Upper lobe of left lung (tissue), 6 donors: ENCODE measurements at places on chromosomes 3 and 15. TPM values are rescaled to one million over a fixed set of nuclear protein-coding genes. Genes with fewer than 3 reads are reported as not detected.

GRCh38 chr3:107621465-107621864, 98.7 kb downstream of the BBX start:
- no peak for DNase-seq

- no peak for DNase-seq
Measured at GRCh38 chr15:44468709-44469385, 41.4 kb downstream of the CTDSPL2 start.

- no peak for DNase-seq
Measured at GRCh38 chr3:19250959-19251610, 102.8 kb downstream of the KCNH8 start.

DNA sequence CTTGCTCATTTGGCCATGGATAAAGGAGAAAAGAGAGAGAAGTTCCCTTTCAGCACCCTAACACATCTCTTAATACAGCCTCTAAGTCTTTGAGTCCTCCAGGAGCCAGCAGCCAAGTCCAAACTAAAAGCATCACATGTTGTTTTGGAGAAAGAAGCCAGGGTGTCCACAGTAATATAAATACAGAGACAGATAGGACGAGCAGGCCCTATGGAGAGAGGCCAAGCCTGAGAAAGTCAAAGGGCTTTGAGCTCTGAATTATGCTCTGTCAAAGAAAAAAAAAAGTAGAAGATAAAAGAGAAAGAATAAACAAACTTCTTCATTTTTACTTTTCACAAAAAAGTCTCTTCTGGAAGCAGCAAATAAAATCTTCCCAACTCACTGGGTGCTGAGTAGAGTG, 92.4 kb upstream of the THBS1 start:
- DNase-seq = no peak

The SEMA5B gene
- total RNA-seq = not detected

The SENP8 gene
- 0.91 TPM for total RNA-seq

- DNase-seq = no peak
Measured at GRCh38 chr3:170360466-170360865, 3.0 kb downstream of the SKIL start.

GRCh38 chr3:49618412-49618811, 55.7 kb upstream of the APEH start:
- DNase-seq = no peak

DNA sequence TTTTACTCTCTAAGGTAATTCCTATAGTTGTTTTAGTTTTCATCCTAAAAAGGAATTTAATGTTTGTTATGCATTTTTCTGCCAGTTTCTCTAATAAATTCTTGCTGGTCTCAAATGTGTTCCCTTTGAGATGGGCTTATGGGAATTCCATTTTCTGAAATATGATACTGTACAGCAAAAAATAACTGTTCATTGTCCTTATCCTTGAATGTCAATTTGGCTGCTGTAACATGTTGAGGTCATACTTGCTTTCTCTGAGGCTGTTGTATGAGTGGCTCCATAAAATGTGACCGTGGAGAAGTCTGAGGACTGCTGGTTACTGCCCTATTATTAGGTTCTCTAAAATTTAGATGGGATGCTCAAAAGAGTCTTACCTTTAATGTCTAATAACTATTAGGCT, 266.5 kb downstream of the ADAMTS17 start:
- DNase-seq = no peak

The KCNAB1 gene
- 3.1 TPM for total RNA-seq

The FOXP1 gene
- 103 TPM for total RNA-seq

DNA sequence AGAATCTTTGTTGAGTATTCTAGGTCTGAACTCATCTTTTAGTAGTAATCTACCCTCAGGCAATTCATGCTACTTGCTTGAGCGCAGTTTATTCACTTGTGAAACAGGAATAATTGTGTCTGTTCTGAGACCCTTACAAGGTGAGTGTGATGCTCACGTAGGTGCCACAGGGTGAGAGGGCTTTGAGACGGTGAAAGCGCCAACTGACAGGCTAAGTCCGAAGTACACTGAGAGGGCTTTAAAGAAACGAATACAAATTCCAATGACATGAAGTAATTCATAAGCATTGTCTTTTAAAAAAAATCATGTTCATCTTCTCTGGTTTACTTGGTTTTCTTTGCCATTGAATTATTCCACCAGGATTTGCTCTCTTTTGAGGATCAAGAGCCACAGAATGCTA, 393.7 kb upstream of the RGMA start:
- no peak for DNase-seq

- DNase-seq = no peak
Measured at GRCh38 chr3:66938338-66938963, 59.7 kb upstream of the KBTBD8 start.

DNA sequence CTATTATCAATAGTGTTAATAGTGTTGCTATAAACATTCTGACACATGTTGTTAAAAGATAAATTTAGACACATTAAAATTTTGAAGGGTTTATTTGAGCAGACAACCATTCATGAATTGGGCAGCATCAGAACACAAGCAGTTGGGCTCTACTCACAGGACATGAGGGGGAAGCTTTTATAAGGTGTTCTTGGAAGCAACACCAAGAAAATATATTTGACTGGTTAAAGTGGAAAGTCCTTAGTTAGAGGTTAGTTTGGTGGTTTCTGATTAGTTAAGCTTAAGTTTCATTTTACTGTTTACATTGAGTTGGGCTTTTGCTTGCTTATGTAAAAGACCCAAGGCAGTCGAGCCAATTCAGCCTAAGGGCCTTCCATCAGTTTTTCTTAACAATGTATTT, 220.7 kb downstream of the CD47 start:
- DNase-seq = no peak

DNA sequence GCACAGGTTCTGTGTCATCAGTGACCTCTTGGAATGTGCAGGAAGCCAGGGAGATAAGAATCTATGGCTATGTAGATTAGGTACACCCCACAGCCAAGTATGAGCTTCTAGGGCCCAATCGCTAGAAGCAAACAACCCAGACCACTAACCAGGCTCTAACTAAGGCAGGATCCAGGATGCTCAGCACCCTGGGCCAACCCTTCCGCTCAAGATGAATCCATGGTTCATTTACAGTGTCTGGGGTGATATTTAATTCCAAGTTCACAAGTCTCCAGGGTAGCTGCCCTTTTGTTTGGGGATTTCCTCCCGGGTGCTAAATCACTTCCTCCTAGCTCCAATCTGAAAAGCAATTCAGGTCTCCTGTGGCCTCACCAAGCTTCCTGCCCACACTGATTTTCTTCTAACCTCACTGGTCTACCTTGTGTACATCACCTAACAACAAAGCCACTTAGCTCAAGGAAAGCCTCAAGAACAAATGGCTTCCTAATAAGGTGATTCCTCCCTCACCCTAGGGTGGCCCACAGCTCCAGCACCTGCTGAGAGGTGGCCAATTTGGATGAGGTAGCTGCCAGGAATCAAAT, 2.4 kb downstream of the EHD4 start:
- DNase-seq = no peak

- no peak for DNase-seq
Measured at GRCh38 chr3:126957776-126958637, 24.9 kb upstream of the PLXNA1 start.

- no peak for DNase-seq
Measured at GRCh38 chr15:100572362-100572983, 29.5 kb downstream of the LINS1 start.

- DNase-seq = no peak
Measured at GRCh38 chr3:70832089-70832833, 519.8 kb upstream of the MDFIC2 start.

The NTRK3 gene
- total RNA-seq = 2.3 TPM

The MYL3 gene
- 2.4 TPM for total RNA-seq

- no peak for DNase-seq
Measured at GRCh38 chr15:52067545-52067926, 45.0 kb downstream of the BCL2L10 start.

The NAALADL2 gene
- 4.4 TPM for total RNA-seq

- DNase-seq = no peak
Measured at GRCh38 chr3:65828706-65829105, 210.0 kb downstream of the MAGI1 start.

- DNase-seq = no peak
Measured at GRCh38 chr15:98150536-98150935, 190.0 kb downstream of the ARRDC4 start.

The RHCG gene
- total RNA-seq = not detected

GRCh38 chr3:160564258-160564911, 986 bp downstream of the KPNA4 start:
- no peak for DNase-seq

The PLSCR5 gene
- total RNA-seq = not detected

GRCh38 chr3:188323067-188323842, 169.3 kb downstream of the LPP start:
- no peak for DNase-seq

DNA sequence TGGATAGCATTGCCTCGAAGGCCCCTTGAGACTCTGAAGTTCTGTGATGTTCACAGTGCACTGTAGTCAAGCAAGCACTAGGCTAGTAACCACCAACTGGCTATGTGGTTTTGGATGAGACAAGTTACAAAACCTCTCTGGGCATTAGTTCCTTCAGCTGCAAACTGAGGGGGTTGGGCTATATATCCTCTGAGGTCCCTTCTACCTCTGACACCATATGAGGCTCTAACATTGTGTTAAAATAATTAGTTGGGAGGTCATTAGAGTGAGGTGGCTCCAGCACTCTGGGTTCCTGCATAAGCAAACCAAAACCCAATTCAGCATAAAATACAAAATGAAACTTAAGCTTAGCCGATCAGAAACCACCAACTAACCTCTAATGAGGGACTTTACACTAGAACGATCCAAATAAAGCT, 209.5 kb upstream of the LRRN1 start:
- no peak for DNase-seq

The NR2F2 gene
- total RNA-seq = 23.0 TPM

The CXCR6 gene
- total RNA-seq = 5.2 TPM
